CD4-positive, alpha-beta T cell treated with Interleukin-17A for 1 hour (primary cell): ENCODE measurements at places on chromosomes 1 and 21.

- no peak for DNase-seq
These were observed 1.7 kb downstream of the FOXO6 start for GRCh38 chr1:41362749-41363590.

- no peak for DNase-seq
These were observed 103.4 kb downstream of the ETS2 start for GRCh38 chr21:38909109-38909508.

DNA sequence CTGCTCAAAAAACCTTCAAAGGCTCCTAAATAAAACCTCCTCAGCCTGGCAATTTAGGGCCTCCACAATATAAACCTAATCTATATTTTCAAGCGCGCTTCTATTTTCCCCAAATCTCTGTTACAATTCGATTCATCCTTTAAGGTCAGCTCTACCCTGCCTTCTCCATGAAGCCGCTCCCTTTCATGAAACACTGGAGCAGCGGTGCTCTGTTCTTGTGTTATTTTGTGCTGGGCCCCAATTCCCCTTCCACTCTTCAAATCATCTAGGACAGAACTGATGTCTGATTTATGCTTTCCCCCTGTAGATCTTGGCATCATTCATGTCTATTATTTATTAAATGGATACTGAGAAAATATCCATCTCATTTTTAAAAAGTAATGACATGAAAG lies 6.9 kb downstream of the ERRFI1 start:
- DNase-seq = no peak

GRCh38 chr1:16254263-16254928 lies 17.4 kb upstream of the CPLANE2 start:
- no peak for DNase-seq

DNA sequence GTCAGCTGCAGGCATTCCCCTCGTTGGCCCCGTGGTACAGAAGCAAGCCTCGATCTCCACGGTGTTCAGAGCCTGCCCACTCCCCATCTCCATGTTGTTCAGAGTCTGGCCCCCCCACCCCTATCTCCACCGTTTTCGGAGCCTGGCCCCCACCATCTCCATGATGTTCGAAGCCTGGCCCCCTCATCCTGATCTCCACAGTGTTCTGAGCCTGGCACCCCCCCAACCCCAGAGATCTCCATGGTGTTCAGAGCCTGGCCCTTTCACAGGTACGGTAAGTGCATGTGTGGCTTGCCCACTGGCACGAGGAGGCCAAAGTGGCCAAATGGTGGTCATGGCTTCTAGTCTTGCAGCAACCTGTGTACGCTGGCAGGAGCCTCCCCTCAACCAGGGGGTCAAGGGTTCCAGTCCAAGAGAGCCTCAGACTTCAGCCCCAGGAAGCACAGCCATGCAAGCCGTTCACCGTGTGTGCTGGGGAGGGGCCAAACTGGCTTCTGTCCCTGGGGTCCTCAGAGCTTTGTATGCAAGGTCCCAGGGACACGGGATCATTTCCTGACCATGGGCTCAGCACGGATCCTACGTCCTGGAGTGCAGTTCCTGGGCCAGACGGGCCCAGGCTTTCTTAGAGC lies 13.3 kb upstream of the PCBP3 start:
- no peak for DNase-seq

GRCh38 chr1:241479294-241479693 lies 40.3 kb downstream of the FH start:
- DNase-seq = no peak

DNA sequence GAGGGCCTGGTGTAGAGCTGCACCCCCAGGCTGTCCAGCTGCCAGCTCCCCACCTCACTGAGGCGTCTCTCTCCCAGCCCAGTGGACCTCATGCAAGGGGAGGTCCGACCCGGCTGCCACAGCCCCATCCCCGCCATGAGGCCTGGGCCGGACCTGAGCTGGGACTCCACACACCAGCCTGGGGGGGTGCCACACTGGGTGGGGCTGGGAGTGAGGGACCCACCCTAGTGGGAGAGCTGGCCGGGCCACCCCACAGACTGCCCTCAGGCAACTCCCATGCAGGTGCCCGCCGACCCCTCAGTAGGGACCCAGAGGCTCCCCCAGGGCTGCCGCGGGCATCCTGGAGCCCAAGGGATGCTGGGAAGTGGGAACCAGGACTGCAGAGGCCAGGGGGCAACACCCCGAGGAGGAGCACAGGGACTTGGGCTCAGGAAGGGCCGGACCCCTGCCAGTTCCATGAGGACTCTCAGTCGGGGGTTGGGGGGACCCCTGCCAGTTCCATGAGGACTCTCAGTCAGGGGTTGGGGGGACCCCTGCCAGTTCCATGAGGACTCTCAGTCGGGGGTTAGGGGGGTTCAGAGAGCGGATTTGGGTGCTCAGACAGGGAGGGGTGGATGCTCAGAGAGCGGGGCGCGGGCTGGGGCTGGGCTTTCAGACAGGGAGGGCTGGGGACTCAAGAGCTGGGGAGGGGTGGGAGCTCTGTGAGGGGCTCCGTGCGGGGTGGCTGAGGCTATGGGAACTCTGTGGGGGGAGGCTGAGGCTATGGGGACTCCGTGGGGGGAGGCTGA lies 1.2 kb upstream of the RNF223 start:
- DNase-seq = no peak
